GM23248 (cell line): ENCODE measurements at places on chromosomes 6 and 20. TPM values are rescaled to one million over a fixed set of nuclear protein-coding genes. Genes with fewer than 3 reads are reported as not detected.

MOG gene
- not detected in 2 replicates for total RNA-seq

OPRL1 gene
- 0.86 and 1.1 TPM in 2 replicates for total RNA-seq

GJE1 gene
- not detected in 2 replicates for total RNA-seq

RFX6 gene
- total RNA-seq = not detected in 2 replicates

CLPSL2 gene
- total RNA-seq = not detected in 2 replicates

RTF2 gene
- 128 and 141 TPM in 2 replicates for total RNA-seq

FAM184A gene
- not detected in 2 replicates for total RNA-seq

IPCEF1 gene
- total RNA-seq = not detected in 2 replicates

CCN6 gene
- total RNA-seq = not detected in 2 replicates

NR2E1 gene
- total RNA-seq = not detected in 2 replicates

SRSF12 gene
- under 0.01 and 0.65 TPM in 2 replicates for total RNA-seq

KCNK17 gene
- total RNA-seq = not detected in 2 replicates

TRIM10 gene
- 0.11 TPM in 1 of 2 replicates, not detected in the other for total RNA-seq

RGL2 gene
- total RNA-seq = 18.5 and 21.1 TPM in 2 replicates

PREX1 gene
- total RNA-seq = 0.63 and 0.65 TPM in 2 replicates

MACROD2 gene
- 1.1 and 3.3 TPM in 2 replicates for total RNA-seq

KHDRBS2 gene
- total RNA-seq = not detected in 2 replicates

SNX3 gene
- total RNA-seq = 234 and 236 TPM in 2 replicates

VEGFA gene
- total RNA-seq = 197 and 241 TPM in 2 replicates

BPIFB2 gene
- total RNA-seq = not detected in 2 replicates

TMEM244 gene
- total RNA-seq = not detected in 2 replicates

IL17F gene
- not detected in 2 replicates for total RNA-seq

C2 gene
- total RNA-seq = 1.3 and 2.1 TPM in 2 replicates

FOXA2 gene
- total RNA-seq = not detected in 2 replicates

PABPC1L gene
- 5.9 and 33.5 TPM in 2 replicates for total RNA-seq

RAMACL gene
- total RNA-seq = 0.13 and 2.1 TPM in 2 replicates

PDE7B gene
- total RNA-seq = 5.7 and 6.8 TPM in 2 replicates
